ENCODE measurements at places on chromosomes 1 and 21. TPM values are rescaled to one million over a fixed set of nuclear protein-coding genes. Genes with fewer than 3 reads are reported as not detected.
A peak's percentile ranks its signal among the peaks of the same experiment; 100 is the strongest.

Gene CSMD2
- total RNA-seq = 5.2 TPM

- H3K27me3 ChIP-seq = no peaks in the 10 kb centered on the region
- no peak overlapping the region for H3K4me3 ChIP-seq
- peaks cover 11% of the 10 kb centered on the region for H3K36me3 ChIP-seq
- no peaks in the 10 kb centered on the region for H3K4me1 ChIP-seq
These were observed 106.9 kb upstream of the LYPLAL1 start for GRCh38 chr1:219066631-219067349.

DNA sequence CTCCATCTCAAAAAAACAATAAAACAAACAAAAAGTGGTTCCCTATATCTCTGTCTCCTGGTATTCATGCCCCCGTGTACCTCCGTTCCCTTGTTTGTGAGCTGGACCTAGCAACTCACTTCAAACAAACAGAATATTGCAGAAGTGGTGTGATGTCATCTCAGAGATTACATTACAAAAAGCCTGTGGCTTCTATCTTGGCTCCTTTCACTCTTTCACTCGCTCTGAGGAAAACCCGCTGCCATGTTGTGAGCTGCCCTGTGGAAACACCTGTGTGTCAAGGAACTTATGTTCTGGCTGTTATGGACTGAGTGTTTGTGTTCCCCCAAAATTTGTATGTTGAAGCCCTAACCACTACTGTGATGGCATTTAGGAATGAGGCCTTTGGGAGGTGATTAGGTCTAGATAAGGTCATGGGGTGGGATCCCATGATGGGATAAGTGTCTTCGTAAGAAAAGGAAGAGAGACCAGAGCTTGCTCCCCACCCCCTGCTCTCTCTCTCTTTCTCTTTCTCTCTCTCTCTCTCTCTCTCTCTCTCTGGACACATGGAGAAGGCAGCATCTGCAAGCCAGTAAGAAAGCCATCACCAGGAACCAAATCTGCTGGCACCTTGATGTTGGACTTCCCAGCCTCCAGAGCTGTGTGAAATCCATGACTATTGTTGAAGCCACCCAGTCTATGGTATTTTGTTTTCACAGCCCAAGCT is 7.4 kb upstream of the HYI start:
- H3K27ac ChIP-seq = no peak overlapping the region
- DNase-seq = no peak
- no peaks in the 10 kb centered on the region for H3K36me3 ChIP-seq
- H3K27me3 ChIP-seq = no peaks in the 10 kb centered on the region

Gene OR10J1
- not detected for total RNA-seq

Gene IL12RB2
- total RNA-seq = 0.77 TPM

DNA sequence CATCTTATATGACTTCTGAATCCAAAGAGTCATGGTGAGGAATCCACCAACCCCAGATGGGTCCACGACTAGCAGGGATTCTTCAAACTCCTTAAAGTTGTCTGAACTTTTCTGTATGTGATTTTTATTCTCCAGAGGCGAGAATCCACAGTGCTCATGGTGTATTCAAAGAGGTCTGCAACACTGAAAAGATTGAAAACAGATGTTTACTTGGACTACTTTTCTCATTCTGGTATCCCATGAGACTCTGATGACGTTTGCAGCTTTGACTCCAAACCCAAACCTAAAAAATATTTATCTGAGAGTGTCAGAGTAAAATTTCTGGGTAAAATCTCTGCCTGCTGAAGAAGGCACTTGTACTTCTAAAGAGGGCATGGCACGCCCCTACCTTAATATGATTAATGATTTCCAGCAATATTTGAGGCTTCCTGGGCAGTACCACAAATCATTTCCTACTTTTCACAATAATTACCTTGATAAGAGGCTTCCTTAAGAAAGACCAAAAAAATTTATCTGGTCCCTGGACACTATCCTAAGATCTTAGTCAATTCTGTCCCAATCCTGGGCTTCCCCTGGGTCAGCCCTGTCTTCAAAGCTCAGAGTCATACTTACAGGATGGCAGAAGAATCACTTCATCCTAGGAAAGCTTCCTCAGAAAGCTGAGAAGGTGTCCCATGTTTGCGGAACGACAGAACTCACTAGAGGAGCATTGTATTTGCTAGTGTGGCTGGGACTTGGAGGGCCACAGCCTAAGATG is 76.5 kb upstream of the MAP10 start:
- H3K36me3 ChIP-seq = no peaks in the 10 kb centered on the region
- H3K27me3 ChIP-seq = no peaks in the 10 kb centered on the region
- no peak overlapping the region for H3K4me3 ChIP-seq
- H3K27ac ChIP-seq = no peak overlapping the region

DNA sequence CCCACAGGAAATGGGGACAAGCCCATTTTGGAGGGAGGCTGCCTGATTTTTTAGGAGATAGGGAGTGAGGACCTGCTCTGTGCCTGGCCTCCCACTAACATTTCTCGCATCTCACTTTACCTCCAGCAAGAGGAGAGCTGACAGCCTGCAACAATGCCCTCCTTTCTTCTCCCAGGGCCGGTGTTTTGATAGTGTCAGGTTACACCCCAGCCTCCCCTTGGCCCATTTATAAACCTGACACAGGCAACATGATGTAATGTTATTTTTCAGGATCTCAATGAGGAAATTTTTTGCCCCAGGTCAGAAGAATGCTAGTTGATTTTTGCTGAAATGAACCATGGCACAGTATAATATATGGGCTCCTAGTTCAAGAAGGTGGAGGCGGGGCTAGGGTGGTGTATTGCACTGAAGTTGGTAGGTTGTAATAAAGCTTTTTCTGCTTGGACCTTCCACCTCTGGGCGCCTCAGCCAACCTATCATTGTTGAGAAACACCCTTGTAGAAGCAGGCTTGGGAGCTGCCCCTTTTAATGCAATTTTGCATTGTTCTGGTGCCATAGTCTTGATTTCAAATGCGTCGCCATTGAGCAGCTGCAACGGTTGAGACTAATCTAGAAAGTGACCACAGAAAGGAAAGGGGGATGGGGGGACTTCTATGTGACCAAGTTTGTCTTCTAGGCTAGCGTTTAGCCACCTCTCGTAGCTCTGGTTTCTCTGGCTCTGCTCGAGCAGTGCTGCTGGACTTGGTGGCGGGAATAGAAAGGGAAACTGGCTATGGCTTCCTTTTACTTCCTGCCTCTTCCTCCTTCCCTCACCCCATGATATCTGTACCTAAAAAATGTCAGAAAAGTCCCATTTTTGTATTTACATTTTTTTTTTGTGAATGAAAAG is 53.0 kb downstream of the PBX1 start:
- no peak overlapping the region for H3K4me3 ChIP-seq
- DNase-seq = peak; percentile 55
- H3K36me3 ChIP-seq = peaks cover 6% of the 10 kb centered on the region
- peaks cover 24% of the 10 kb centered on the region for H3K4me1 ChIP-seq
- H3K27me3 ChIP-seq = no peaks in the 10 kb centered on the region

Gene MYOM3
- total RNA-seq = 0.07 TPM

Gene MYOG
- not detected for total RNA-seq

GRCh38 chr1:35518183-35518582 is 39.0 kb downstream of the KIAA0319L start:
- H3K4me3 ChIP-seq = no peak overlapping the region
- no peak for DNase-seq
- H3K36me3 ChIP-seq = peaks cover 28% of the 10 kb centered on the region
- no peaks in the 10 kb centered on the region for H3K4me1 ChIP-seq

- peaks cover 11% of the 10 kb centered on the region for H3K36me3 ChIP-seq
- no peak for DNase-seq
- no peaks in the 10 kb centered on the region for H3K27me3 ChIP-seq
- no peak overlapping the region for H3K27ac ChIP-seq
- H3K4me1 ChIP-seq = no peaks in the 10 kb centered on the region
These were observed 1.9 kb upstream of the MED18 start for GRCh38 chr1:28326984-28327383.

DNA sequence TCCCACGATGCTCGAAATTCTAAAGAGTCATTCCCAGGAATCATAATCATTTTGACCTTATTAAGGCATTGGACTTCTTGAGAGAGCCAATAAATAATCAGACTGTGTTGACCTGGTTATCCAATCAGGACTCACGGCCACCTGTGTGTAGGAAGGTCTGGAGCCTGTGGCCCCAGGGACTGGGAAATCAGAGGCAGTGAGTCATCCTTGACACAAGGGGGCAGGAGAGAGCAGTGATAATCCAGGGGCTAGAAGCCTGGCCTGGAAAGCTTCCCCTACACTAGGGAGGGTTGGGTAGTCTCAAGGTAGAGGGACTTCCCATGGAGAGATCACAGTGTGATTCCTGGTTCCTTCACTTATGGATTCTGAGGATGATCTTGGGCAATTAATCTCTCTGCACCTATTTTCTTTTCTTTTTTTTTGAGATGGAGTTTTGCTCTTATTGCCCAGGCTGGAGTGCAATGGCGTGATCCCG is 4.7 kb downstream of the MR1 start:
- H3K27me3 ChIP-seq = no peaks in the 10 kb centered on the region
- H3K36me3 ChIP-seq = no peaks in the 10 kb centered on the region
- H3K27ac ChIP-seq = no peak overlapping the region

DNA sequence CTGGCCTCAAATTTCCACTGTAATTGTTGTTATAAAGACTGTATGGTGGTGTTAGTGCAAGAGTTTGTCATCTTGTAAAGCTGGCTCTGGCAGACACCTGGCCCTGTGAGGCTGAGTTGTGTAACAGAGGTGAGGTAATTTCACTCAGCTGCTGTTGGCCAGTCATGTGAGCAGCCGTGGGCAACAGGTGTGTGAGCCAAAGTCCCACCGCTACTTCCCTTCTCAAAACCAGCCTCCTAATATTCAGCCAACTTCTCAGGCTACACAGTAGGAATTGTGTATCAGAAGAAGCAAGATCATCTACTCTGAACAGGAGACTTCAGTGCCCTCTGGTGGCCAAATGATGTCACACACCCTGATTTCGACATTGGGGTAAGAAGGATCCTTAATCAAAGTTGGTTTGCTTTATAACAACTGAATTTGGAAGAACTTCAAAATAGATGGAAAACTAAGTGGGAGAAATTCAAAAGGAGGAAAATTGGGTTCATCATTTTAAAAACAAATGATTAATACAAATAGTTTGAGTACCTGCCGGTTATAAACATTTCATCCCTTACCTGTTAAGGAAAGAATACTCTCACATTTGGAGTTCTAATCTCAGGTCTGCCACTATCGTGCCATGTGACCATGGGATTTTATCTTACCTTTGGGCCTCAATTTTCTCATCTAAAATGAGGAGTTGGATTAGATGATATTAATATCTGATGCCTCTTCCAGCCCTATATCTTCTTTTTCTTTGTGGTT is 2.6 kb upstream of the CREG1 start:
- no peak overlapping the region for H3K27ac ChIP-seq
- H3K27me3 ChIP-seq = no peaks in the 10 kb centered on the region
- H3K4me1 ChIP-seq = peaks cover 3% of the 10 kb centered on the region
- no peaks in the 10 kb centered on the region for H3K36me3 ChIP-seq
- DNase-seq = peak; percentile 73

- H3K27ac ChIP-seq = no peak overlapping the region
- no peaks in the 10 kb centered on the region for H3K36me3 ChIP-seq
- no peak overlapping the region for H3K4me3 ChIP-seq
These were observed 28.3 kb upstream of the TMPRSS2 start for GRCh38 chr21:41536076-41536826.

- no peaks in the 10 kb centered on the region for H3K4me1 ChIP-seq
- DNase-seq = no peak
- no peaks in the 10 kb centered on the region for H3K27me3 ChIP-seq
- no peaks in the 10 kb centered on the region for H3K36me3 ChIP-seq
- H3K4me3 ChIP-seq = no peak overlapping the region
- H3K27ac ChIP-seq = no peak overlapping the region
These were observed 106.2 kb downstream of the TOMM20 start for GRCh38 chr1:235022341-235022980.

GRCh38 chr21:46179708-46180078 is 4.6 kb downstream of the SPATC1L start:
- H3K4me1 ChIP-seq = no peaks in the 10 kb centered on the region
- H3K36me3 ChIP-seq = peaks cover 16% of the 10 kb centered on the region
- DNase-seq = peak; percentile 29
- no peaks in the 10 kb centered on the region for H3K27me3 ChIP-seq
- H3K27ac ChIP-seq = no peak overlapping the region

GRCh38 chr1:11448373-11449099 is 30.4 kb upstream of the DISP3 start:
- H3K36me3 ChIP-seq = no peaks in the 10 kb centered on the region
- H3K27me3 ChIP-seq = no peaks in the 10 kb centered on the region
- no peaks in the 10 kb centered on the region for H3K4me1 ChIP-seq
- H3K27ac ChIP-seq = no peak overlapping the region
- no peak for DNase-seq

Gene SLAMF8
- total RNA-seq = not detected

Gene DNAJB4
- total RNA-seq = 8.1 TPM

DNA sequence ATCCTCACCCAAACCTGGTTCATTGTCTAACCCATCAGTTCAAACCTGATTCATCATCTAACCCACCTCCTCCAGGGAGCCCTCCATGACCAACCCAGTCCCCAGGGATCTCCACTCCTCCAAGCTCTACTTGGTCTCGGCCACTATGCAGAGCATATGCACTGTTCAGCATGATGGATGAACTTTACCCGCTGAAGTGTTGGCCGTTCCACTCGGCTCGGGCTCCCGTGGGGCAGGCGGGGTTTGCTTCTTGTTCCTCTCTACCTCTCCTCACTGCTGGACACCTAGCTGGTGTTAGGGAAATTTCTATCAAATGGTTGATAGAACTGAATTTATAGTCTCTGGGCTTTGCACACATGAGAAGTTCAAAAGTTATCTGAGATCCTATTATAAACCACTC is 111.0 kb downstream of the TRABD2B start:
- H3K4me3 ChIP-seq = no peak overlapping the region
- no peak for DNase-seq
- no peaks in the 10 kb centered on the region for H3K4me1 ChIP-seq
- H3K27me3 ChIP-seq = no peaks in the 10 kb centered on the region
- no peak overlapping the region for H3K27ac ChIP-seq
- no peaks in the 10 kb centered on the region for H3K36me3 ChIP-seq

GRCh38 chr1:30798389-30799232 is 41.0 kb upstream of the LAPTM5 start:
- no peaks in the 10 kb centered on the region for H3K36me3 ChIP-seq
- H3K27me3 ChIP-seq = no peaks in the 10 kb centered on the region
- no peak overlapping the region for H3K27ac ChIP-seq
- no peak for DNase-seq

DNA sequence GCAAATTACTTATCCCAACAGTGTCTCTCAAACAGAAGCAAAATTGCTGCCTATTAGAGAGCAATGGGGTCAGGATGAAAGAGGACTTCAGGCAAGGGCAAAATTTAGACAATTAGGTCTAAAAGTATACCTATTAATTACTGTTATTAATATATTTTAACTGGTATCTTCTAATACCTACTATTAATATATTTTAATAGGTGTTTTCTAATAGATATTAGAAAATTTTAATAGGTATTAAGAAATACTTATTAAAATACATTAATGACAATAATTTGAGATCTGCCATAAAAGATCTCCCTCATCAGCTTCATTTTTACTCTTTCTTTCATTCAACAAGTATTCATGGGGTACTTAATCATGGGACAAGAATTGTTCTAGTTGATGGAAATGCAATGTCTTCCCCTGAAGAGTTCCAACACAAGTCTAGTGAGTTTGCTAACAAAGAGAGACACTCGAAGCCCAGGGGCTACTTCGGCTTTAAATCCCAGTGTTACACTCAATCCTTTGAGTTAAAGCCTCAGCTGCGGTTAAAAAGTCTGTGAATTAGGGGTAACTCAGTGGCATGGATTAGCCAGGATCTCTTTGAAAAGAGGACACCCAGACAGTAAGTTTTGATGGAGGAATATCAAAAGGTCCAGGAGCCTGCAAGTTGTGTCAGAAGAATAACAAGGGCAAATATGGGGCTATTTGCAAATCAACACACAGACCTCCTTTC is 44.1 kb downstream of the STYXL2 start:
- DNase-seq = no peak
- H3K27me3 ChIP-seq = no peaks in the 10 kb centered on the region
- peaks cover 4% of the 10 kb centered on the region for H3K36me3 ChIP-seq
- no peak overlapping the region for H3K4me3 ChIP-seq
- no peak overlapping the region for H3K27ac ChIP-seq
